Kidney capillary endothelial cell (primary cell): ENCODE measurements at places on chromosomes 12 and 14.

GRCh38 chr14:74395094-74395493 lies 30.9 kb downstream of the SYNDIG1L start:
- DNase-seq: no peak

GRCh38 chr12:75478116-75478794 lies 2.3 kb upstream of the GLIPR1 start:
- DNase-seq: no peak

DNA sequence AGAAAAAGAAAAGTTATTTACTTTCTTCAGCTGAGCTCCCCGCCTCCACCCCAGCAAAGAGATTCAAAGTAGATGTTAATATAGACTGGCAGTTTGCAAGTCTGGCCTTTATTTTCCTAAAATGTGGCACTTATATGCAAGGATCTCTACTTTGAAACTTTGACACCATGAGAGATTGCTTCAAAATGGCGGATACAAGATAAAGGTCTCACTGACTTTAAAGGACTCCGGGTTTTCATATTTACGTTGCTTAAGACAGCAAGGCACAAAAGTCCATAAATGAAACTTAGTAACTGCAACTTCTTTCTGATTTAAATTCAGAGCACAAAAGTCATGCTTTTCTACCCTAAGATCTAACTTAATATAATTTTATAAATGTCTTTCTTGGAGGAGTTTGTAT lies 3.5 kb downstream of the OTX2 start:
- DNase-seq: no peak

GRCh38 chr12:11040162-11040561 lies 9.0 kb upstream of the TAS2R31 start:
- no peak for DNase-seq

GRCh38 chr14:22689199-22689598 lies 45.0 kb upstream of the OR6J1 start:
- DNase-seq: peak; percentile 99

- DNase-seq: no peak
Measured at GRCh38 chr12:67424784-67425183, 155.6 kb downstream of the CAND1 start.

DNA sequence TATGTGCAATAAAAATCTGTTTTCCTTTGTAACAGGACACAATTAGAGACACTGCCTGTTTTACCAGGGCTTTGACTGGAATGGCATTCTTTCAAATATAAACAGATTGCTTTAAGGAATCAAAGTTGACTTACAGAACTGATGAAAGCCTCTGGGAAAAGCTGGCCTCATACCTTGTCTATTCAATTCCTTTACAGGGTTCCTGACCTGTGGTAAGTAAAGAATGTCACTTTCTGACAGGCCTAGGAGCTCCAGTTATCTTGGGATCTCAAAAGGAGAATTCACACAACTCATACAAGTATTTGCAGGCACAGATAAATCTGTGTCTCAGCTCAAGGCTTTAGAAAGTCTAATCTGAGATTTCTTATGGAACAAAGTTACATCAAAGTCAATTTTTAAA lies 88.4 kb downstream of the BCAT1 start:
- no peak for DNase-seq

- DNase-seq: no peak
Measured at GRCh38 chr14:29847056-29847380, 80.6 kb downstream of the PRKD1 start.
